ENCODE measurements at places on chromosomes 12 and 14. TPM values are rescaled to one million over a fixed set of nuclear protein-coding genes. Genes with fewer than 3 reads are reported as not detected.

Gene SUPT16H
- total RNA-seq = 48.8 TPM

Gene SLC25A47
- not detected for total RNA-seq

Gene JPH4
- 6.2 TPM for total RNA-seq

Gene NFATC4
- 42.5 TPM for total RNA-seq

Gene FANCM
- 3.1 TPM for total RNA-seq
